Immature natural killer cell (primary cell): ENCODE measurements at places on chromosomes 1 and 21.

DNA sequence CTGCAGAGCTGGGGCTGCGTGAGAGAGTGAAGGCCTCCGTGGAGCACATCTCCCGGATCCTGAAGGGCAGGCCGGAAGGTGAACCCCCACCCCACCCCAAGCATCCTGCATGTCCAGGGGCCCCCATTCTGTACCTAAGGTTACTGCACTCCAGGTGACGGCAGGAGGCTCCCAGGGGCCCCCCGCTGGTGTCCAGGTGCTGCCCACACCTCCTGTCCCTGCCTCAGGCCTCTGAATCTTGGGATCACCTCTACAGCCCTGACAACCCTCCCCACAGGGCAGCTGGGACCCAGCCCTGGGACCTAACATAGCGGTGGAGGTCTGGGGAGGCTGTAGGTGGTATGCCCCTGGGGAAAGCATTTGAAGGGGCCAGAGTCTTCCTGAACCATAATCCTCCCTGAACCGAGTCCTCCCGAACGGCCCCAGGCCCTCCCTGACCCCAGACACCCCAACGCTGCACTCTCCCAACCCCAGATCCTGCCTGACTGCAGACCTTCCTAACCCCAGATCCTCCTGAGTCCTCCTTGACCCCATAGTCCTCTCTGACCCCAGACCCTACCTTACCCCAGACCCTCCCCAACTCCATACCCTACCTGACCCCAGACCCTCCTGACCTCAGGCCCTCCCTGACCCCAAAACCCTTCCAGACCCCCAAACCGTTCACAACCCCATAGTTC is 33.5 kb downstream of the TRIM11 start:
- no peak for DNase-seq

GRCh38 chr1:193111641-193112090 is 6.5 kb upstream of the GLRX2 start:
- no peak for DNase-seq

DNA sequence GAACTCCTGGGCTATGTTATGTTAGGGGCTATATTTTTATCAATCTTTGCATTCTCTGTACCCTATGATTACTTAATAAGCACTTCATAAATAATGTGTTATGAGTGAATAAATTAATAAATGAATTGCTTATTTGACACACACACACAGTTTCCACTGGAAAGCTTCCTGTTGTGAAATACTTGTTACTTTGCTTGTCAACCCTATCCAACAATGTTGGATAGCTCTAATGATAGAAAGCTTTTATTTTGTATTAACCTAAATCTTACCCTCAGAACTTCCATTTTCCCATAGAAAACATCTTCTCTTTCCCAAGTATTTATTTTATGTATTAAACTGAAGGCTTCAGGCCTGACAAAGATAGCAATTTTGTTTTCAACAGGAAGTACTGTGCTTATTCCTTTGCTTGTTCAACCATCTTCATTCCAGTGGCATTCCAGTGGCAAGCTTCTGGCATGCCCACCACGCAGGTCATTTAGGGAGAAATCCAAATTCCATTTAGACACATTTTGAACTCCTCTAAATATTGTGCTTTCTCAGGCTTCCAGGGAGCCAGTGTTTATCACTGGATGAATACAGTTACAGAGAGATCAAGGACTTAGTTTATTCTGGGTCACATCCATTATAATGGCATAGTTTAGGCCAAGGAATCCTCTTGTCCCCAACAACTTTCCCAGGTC is 134.4 kb downstream of the TGFB2 start:
- DNase-seq = no peak

DNA sequence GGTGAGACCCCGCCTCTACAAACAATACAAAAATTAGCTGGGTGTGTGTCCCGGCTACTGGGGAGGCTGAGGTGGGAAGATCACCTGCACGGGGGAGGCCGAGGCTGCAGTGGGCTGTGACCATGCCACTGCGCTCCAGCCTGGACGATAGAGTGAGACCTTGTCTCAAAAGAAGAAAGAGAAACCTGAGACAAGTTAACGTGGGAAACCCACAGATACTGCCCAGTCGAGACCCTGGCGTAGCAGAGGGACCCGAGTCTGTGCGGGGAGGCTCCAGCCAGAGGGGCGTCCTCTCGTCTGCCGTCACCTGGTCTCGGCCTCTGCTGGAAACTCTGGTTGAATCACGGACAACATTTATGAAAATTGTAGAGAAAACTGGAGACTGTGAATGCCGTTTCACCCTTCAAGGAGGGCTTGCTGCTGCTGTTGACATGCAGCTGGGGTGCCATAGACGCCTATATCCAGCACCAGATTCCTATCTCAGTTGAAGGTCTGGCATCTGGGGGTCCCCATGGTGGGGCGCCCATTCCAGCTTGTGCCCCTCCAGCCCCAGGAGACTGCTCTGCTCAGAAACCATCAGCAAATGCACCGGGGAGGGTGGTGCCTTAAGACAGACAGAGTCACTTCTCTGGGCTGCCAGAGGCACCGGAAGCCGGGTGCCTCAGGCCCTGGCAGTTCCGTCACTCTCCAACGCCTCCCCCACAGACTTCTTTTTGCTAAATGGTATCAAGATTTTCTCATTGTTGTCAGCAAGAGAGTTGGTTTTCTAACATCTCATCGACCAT is 13.6 kb upstream of the CDK11B start:
- DNase-seq = no peak

DNA sequence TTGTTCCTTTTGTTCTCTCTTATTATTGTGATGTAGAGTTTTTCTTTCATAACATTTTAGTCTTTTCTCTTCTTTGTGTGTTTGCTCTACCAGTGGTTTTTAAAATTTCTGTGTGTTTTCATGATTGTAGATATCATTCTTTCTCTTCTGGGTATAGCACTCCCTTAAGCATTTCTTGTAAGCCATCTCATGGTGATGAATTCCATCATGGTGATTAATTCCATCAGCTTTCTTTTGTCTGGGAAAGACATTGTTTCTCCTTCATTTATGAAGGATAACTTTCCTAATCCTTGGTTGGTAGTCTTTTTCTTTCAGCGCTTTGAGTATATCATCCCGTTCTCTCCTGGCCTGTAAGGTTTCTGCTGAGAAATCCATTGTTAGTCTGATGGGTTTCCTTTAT is 22.7 kb downstream of the CD55 start:
- no peak for DNase-seq

- no peak for DNase-seq
Observed at GRCh38 chr1:226429858-226430715, 22.2 kb upstream of the PARP1 start.

DNA sequence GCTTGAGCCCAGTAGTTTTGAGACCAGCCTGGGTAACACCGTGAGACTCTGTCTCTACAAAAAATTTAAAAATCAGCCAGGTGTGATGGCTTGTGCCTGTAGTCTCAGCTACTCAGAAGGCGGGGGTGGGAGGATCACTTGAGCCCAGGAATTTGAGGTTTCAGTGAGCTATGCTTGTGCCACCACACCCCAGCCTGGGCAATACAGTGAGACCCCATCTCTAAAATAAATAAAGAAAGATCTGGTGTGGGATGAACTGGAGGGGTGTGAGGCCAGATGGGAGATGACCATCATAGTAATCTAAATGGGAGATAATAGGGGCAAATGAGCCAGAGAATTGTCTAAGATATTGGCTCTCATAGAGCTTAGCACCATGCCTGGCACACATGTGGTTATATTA is 60.1 kb upstream of the TRABD2B start:
- DNase-seq = no peak

DNA sequence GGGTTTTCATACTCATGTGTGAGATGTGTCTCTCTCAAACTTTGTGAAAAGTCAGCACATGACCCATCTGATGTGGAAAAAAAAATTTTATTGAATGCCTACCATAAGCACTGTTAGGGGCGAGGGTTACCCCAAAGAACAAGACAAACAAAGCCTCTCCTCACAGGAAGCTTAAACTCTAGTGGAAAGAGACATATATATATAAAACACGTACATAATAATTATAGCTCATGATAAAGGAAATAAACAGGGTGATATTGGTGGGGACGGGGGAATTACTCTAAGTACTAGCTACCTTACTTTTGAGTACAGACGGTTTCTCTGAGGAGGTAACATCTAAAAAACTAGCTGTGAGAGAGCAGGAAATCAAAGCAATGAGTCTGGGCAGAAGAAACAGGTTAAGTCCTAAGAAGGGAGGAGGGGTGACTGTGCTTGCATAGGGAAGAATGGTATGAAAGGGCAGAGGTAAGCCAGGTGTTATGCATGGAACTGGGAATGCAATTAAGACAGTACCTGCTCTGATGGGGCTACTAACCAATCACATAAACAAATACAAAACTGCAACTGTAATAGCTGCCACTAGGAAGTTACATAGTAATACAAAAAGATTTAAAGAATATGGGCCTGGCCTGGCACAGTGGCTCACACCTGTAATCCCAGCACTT is 4.5 kb downstream of the LIN9 start:
- no peak for DNase-seq

DNA sequence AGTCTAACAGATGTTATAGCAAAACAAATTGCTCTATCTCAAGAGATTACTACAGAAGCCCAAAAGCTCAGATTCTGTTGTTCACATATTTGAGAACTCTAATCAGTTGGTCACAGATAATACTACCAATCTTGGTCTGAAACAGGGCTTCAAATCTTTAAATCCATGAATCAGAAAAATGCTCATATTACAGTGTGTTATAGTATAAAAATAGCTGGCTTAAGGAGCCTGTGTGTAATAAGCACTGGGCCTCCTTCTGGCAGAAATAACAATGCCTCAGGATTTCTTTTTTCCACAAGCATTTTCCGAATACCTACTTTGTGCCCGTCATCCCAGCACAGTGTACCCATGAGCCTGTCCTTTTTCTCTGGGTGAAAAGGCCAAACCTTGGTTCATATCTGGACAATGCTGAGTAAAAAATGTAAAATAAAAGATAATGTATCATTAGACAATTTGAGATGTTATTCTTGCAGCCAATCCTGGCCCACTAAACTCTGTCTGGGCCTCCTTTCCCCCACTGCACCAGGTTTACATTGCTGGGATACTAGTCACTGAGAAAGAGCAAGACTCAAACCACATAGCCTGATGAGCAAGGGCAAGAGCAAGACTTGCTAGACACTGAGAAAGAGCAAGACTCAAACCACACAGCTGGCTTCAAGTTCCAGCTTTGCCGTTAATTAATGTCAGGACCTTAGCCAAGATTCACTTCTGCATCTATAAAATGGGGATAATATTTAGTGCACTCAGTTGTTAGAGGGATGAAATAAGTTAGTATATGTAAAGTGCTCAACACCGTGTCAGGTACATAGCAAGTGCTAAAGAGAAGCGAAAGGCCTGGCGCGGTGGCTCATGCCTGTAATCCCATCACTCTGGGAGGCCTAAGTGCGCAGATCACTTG is 17.0 kb upstream of the ADAR start:
- DNase-seq = no peak

- peak; percentile 83 for DNase-seq
Observed at GRCh38 chr1:223142795-223143536, at the start of gene TLR5. TSS of gene TLR5 (minus strand) at chr1:223143248. CDS start at chr1:223113031, 30,217 bp downstream.

DNA sequence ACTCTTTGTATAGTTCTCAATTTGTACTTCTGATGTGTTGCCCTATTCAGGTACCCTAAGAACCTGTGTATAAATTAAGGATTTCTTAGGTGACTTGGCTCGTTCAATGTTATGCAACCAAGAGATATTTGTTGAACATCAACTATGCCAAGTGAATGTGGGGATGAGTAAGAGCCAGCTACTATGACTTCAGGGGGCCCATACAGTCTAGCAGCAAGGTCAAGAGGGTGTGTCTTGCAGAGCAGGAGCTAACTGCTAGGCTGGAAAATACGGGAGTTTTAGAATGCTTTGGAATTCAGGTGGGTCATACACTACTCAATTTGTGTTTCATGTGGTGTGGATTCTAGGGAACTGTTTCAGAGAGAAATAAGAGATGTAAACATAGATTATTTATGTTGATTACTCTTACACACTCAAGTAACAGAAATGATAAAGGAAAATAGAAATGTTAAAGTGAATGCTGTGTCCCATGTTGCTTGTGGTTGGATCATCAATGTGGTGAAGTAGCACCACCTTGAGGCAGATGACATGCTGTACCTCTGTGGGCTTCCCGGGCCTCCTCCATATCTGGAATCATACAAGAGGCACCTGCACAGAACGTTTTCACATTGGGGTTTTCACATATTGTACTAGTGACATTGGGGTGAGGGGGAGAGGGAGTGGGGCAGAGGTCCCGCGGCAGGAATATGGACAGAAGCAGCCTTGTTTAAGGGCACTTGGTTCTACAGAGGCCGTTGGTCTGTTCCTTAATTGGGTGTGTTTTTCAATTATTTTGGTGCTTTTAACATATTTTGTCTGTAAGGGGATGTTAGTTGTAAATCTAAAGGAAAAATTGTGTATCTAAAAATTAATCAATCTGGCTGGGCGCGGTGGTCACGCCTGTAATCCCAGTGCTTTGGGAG is 12.4 kb downstream of the ARPC5 start:
- DNase-seq = peak; percentile 37

DNA sequence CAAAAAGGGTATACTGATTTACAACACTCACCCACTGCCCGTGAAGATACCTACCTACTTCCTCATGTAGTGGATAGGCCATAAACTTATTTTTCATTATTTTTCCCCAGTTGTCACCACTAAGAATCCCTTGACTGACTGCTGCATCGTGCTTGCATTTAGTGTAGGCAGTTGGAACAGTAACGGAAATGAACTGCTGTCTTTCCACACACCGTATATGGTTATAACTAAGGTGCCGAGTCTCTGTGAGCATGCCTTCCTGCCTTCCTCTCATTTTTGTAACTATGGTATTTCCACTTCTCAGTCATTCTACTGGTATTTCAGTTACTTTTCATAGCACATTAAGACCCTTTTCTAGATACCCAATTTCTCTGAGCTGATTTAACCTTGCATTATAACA is 36.4 kb downstream of the SLC35F3 start:
- no peak for DNase-seq

DNA sequence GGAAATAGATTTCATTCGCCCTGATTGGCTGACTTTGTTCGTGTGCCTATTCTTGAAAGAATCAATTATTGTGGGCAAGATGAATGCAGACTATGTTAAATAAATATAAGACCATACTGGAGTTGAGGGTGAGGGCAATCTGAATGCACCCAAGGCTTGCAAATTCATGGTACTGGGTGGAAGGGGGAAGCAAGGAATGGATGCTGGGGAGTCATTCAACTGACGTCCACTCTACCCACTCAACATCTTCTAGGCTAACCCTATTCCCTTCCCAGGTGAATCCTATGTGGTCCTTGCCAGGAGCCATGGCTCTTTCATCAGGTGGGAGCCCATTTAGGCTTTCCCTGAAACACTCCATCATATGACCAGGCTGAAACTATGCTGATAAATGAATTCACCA is 5.7 kb upstream of the CYP4B1 start:
- DNase-seq = no peak

DNA sequence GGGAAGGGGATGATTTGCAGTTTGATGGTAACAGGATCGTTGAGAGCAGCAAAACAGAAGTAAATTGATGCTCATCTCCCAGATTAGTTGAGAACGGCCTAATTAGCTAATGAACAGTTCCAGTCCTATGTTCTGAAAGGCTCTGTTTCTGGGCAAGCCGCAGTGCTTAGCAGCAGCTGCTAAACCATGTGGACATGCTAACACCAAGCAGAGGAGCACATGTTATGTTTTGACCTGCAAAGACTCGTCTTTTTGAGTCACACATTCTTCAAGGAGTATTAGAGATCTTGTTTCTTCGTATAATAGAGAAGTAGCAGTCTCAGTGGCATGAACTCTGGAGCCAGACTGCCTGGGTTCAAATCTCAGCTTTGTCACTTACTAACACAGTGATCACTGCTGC is 58.1 kb downstream of the CACNA1E start:
- no peak for DNase-seq

GRCh38 chr1:115492019-115492595 is 149.7 kb upstream of the VANGL1 start:
- DNase-seq = no peak
